ENCODE measurements at places on chromosomes 7 and 10.

DNA sequence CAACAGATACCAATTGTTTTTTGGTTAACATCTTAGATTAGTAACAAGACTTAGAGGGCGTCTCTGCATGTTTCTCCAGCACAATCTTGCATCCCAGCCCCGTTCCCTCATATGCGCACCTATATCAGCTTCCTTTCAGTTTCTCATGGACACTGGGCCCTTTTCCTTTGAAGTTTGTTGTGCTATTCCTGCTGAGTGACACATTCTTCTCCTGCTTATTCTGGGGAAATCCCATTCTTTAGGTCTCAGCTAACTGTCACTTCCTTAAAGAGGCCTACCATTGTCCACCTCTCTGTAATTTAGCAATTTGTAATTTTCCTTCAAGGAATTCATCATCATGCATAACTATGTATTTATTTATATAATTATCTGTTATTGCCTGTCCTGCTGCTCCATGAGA is 110.3 kb upstream of the STEAP1B start:
- no peak for DNase-seq

DNA sequence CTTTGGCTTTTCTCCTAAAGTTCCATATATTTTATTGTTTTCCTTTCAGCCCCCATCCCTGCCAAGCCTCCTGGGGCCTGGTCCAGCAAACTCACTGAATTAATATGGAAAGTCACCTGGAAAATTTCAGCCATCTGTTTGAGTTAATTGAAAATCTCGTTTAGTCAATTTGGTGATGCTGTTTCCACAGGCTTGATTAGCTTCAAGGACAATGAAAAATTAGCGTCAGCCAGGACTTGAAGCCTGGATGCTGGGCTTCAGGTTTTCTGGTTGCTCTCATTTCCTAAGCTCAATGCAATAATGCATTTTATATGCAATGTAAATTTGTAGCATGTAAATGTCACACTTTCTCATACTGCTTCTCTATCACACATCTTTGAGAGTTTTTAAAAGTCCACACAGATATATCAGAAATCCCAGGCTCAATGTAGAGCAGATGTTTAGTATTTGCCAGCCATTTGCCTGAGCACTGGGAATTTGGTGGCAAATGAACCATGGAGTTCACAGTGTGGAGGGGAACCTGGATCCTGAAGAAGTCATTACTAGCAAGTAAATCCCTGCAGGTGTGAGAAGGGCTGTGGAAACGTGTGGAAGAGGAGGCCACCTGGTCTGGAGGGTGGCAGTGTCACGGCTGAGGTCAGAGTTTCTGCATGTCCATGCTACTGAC is 228.5 kb downstream of the PAXIP1 start:
- no peak for DNase-seq

- no peak for DNase-seq
Measured at GRCh38 chr7:142451296-142451695, 193.4 kb upstream of the PRSS58 start.

DNA sequence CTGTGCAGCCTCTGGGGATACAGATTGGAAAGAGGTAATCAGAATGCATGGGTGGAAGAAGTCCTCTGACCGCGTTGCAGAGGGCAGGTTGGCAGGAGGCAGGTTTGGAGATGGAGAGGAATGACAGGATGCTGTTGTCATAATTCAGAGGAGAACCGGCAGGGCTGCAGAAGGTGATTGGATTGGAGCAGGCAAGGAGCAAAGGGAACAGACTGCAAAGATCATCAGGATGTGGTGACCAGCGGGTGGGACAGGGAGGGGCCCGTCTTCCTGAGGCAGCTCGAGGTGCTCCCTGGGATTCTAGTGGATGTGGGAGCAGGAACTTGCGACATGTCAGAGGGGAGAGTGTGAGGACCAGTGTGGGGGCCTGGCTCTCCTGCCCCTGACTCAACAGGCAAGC is 78.5 kb upstream of the PPIF start:
- DNase-seq, result no peak

GRCh38 chr7:86937363-86937878 is 122.0 kb downstream of the ELAPOR2 start:
- no peak for DNase-seq

DNA sequence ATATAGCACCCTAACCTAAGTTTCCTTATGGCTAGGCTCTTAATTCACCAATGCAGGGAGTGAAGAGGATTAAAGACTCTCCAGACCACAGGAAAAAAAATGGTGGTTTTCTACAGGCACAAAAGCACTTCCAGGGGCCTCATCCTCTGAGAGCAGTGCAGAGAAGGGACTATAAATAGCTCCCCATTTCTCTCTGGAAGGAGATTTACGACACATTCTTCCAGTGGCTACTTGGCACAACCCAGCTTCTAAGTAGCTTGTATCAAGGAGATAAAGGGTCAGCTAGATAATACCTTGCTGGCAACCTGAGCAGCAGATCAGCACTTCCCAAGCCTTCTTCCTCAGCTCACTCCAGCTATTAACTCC is 73.5 kb downstream of the CRPPA start:
- no peak for DNase-seq

GRCh38 chr7:85914437-85914836 is 727.6 kb upstream of the SEMA3D start:
- no peak for DNase-seq

DNA sequence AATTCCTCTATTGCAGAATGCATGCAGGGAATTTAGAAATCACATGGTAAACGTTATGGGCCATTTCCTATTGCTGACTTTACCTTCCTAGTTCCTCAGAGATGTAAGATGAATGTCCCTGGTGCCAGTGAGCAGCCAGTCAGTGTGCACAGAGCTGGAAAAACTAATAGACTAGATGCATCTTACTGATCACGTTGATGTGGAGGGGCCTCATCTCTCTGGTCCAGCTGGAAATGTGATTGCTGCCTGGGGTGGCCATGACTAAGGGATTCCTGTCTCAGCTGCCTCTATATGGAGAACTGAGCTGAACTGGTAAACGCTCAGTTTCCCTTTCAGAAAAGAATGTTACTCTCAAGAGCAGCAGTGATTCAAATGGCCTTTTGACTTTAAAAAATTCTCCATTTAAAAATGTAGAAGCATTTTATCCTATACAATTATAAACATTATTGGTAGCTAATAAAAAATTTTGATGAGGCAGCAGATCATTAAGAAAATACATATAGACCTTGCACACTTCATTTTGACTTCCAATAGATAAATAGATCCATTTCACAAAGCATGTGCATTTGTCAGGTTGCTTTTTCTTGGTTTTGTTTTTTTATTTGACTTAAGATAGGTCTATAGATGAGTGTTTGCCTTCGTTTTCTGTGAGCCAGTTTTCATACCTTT is 80.5 kb upstream of the INSYN2A start:
- no peak for DNase-seq

- DNase-seq, result no peak
Measured at GRCh38 chr7:127820732-127821085, 168.7 kb downstream of the SND1 start.

DNA sequence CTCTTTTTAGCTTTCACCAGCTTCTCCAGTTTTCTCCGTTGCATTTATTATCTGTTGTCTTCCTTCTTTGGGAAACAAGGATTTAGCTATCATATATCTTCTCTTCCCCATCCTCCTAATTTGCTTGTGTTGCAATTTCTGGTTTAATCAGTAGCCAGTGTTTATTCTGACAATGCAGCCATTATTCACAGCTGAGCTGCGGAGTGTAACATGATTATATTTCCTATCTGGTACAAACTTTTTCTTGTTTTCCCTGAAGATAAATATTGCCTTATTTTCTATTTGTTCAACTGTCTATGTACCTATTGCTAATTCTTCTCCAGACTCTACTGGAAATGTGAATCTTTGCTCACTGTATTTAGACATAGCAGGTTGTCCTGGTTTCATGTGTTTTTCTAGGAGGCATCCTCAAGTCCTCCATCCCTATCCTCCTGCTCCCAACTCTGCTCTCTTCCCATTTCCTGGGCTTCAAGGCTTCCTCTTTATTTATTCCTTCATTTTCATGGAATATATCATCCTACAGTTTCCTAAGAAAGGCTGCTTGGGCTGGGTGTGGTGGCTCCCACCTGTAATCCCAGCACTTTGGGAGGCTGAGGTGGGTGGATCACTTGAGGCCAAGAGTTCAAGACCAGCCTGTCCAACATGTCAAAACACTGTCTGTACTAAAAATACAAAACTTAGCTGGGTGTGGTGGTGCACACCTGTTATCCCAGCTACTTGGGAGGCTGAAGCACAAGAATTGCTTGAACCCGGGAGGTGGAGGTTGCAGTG is 72.4 kb upstream of the KDM7A start:
- DNase-seq, result no peak

GRCh38 chr10:58743466-58744115 is 230.9 kb downstream of the BICC1 start:
- DNase-seq, result no peak

DNA sequence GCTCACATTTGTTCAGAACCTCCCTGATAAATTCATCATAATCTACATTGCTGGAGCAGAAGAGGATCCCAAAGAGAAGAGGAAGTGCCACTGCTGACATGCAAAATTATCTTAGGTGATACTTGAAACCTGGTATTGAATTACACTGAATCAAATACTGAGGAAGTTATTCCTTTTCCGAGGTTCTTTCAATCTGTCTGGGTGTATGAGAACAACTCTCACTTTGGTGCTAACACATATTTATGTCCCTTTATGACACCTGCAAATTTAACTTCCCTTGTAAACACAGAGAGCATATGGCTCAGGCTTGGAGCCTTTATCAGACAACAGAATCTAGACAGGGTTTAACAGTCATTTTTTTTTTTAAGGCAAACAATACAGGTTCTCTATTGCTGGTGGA is 131.4 kb downstream of the SRPK2 start:
- peak; percentile 8 for DNase-seq

- no peak for DNase-seq
Measured at GRCh38 chr10:100882671-100883311, 30.0 kb upstream of the SLF2 start.

DNA sequence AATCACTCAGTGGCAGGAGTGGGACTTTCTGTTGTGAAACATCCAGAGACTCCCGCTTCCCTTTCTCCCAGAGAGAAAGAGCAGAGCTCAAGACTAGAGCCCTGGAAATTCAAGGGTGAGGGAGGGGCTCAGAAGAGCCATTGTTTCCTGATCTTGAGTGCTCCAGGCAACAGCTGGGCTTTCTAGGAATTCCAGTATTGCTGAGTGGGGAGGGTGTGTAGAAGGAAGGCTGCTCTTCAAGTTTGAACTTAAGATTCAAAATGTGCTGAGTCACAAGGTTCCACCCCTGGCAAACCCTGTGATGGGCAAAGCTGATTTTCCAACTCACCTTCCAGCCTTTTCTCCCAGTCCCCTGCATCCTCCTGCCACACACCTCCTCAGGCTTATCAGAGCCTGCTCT is 42.3 kb upstream of the MSRB2 start:
- no peak for DNase-seq

DNA sequence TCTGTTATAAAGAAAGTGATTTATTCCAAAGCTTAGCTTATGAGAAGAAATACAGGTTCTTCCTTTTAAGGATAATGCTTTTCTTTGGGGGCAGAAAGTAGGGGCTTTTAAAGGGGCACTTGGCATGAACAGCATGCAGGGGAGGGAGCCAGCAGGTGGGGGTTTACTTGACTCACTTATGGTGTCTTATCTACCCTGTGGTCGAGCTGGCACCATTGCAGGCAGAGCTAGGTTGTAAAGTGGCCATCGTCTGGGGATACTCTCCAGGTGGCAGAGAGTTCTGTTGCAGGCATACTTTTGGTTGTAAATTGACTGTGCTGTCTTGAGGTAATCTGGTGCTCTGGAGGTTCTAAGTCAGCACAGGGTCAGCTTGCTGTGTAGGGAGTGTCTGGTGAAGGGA is 26.3 kb upstream of the IFRD1 start:
- no peak for DNase-seq

DNA sequence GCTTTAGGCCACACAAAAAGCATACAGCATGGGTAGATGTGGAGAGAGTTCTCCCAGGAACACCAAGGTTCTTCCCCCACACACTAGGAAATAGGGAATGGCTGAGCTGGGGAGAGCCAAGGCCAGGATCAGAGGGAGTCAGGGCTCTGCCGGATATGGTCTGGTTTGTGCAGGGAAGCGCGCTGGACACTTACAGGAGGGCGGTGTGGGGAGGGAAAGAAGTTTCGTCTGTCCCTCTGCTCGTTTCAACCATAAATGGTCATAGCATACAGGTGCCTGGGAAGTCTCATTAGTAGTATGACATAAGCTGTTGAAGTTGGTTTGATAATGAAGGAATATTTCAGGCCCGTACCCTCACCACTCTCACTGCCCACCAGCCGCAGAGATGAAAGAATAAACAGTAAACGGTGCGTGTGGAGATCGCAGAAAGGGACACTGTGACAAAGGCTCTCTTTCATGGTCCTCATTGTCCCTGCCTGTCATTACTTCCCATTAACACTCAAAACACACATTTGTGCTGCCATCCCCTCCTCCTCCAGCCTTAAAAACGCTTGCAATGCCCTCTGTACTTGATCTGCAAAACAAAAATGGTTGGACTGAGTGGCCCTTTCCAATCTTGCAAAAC is 207.2 kb downstream of the CELF2 start:
- DNase-seq, result no peak

GRCh38 chr7:27575613-27576012 is 87.1 kb downstream of the HIBADH start:
- no peak for DNase-seq

GRCh38 chr10:71774916-71775702 is 1.8 kb upstream of the VSIR start:
- DNase-seq, result no peak

DNA sequence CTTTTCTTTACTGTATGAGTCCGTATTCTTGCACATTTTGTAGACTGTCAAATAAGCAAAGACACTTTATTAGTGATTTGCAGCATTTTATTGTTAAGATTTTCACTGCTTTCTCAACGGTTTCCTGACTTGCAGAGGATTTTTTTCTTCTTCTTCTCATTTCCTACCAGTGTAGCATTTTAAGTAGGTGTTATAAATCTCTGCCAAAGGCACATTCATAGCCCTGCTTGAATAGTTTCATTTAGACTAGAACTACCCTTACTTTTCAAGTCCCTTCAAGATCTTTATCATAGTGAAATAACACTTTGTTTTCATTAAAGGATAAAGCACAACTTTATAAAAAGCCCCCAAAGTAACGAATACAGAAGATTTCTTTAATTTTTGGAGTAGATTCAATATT is 271.4 kb downstream of the TSPAN12 start:
- DNase-seq, result no peak

GRCh38 chr7:114852293-114852692 is 69.6 kb upstream of the MDFIC start:
- DNase-seq, result no peak

DNA sequence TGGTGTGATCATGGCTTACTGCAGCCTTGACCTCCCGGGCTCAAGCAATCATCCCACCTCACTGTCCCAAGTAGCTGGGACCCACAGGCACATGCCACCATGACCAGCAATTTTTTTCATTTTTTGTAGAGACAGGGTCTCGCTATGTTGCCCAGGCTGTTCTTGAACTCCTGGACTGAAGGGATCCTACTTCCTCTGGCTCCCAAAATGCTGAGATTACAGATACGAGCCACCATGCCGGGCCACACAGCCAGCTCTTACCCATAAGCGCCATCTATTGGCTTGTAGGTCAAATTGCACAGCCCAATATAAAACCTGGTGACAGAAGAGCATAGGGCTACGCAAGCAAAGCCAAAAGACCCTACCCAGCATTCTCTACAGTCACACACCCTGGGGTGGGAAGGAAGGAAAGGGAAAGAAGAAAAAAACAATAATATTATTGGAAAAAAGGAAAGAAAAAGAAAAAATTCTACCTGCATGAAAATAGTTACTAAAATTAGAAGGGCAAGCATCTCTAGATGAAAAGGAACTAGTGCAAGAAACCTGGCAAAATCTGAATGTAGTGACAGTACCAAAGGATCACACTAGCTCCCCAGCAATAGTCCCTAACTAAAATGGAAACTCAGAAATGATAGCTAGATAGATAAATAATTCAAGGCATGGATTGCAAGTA is 29.4 kb upstream of the AMPH start:
- DNase-seq, result peak; percentile 23
